Fibroblast of skin of left biceps (primary cell): ENCODE measurements at places on chromosomes 11 and 22.

GRCh38 chr11:10659339-10660216, 34.0 kb downstream of the IRAG1 start:
- DNase-seq, result peak; percentile 74

DNA sequence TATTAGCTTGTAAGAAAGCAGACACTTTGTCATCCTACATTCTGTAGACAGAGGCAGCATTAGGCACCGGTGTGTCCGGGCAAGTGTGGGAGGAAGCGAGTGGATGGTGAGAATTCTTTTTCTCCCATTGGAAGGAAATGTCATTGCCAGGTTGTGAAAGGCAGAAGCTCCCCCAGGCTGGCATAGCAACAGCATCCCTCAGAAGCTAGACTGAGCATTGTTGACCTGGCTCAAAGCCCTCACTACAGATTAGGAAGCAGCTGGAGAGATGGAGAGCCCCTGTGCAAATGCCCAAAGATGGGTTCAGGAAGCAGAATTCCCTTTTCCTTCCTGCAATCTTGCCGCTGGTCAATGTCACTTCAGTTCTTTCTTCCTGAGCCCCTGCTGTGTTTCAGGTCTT, 1299.3 kb downstream of the TBC1D22A start:
- no peak for DNase-seq

DNA sequence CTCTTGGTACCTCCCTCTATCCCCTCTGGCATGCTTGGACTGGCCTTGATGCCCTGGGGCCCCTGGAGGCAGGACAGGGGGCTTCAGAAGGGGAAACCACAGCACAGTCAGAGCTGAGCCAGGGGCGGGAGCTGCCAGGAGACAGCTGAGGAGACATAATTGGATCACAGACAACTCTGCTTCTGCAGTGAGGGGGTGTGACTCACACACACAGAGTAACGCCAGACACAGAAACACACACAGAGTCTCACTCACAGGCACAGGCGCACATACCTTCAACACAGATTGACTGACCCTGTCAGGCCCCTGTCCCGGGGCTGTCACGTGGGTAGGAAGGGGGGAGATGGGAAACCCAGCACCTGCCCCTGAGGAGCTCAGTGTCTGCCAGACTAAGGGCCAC, 20.6 kb downstream of the STARD10 start:
- DNase-seq, result no peak

DNA sequence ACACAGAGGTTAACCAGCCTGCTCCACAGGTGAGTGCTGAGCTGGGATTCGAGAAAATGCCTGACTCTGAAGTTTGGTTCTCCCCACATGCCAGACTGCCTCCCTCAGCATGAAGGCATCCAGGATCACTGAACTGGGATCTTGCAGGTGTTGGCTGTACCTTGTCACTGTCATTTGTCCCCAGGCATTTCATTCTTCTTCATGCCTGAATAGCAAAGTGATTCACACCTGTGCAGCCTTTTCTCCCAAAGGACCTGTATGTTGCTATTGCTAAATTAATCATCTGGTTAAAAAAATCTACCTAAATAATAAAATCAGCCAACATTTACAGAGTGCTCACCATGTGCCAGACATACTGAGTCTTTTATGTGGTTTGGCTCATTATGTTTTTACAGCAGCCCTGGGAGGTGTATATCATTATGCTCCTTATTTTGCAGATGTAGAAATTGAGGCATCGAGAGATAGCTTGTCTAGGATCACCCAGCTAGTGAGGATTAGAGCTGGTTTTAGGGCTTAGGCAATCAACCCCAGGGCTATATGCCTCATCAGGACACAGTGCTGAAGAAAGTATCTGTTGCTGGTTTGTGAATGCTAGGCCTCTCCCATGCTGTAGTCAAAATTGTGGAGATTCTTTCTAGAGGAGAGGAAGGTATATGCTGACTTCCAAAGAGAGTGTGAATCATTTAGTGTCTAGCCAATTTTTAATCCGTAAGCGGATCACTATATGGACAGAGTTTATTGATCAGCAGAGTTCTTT, 204.4 kb downstream of the HIPK3 start:
- DNase-seq, result no peak

DNA sequence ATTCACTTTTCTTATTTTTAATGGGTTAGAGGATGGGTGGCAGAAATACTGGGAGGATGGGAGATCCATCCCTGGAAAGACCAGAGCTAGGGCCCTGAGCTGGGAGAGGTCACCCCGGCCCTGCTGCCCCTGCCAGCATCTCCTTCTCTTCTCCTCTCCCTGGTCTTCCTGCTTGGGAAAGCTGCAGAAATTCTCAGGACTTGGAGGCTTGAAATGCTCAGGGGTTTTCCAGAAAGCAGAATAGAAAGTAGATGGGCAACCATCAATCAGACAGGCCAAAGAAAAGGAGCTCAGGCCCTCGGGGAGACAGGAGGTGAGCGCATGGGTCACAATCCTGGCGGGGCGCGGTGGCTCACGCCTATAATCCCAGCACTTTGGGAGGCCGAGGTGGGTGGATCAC, 1.5 kb downstream of the APOBEC3H start:
- no peak for DNase-seq

GRCh38 chr11:95800438-95800837, 10.1 kb downstream of the CEP57 start:
- no peak for DNase-seq

DNA sequence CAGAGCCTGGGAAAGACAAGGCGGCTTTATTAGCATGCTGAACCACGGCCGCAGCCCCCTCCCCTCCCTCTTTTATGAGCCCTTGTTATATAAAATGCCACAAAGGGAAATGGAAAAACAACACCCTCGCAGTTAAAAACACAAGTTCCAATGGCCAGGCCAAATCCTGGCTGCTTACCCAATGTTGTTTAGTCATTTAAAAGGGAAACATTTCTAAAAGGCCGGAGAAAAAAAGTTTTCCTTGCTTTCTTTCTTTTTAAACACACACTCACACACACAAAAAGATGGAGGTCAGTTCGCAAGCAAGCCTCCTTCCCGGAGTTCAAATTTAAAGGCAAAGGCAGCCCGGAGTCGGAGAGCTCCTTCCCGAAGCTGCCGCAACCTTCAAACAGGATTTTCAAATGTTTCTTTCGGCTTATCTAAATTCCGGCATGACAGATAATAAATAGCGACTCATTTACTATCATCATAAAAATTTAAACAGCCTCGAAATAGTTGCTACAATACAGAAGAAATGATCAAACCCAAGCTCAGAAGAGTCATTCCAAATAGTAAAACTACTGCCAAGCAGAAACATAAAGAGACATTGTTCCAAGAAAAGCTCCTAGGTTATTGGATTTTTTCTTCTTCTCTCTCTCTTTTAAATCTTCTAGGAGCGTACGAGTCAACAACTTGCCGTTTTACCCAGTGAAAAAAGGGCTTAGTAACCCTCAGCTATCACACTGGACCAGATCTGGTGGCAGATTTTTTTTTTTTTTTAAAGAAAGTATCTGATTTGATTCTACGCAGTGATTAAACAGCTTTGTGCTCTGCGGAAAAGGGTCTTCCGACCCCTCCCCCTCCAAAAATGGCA, 3.5 kb downstream of the PHF21B start:
- no peak for DNase-seq

DNA sequence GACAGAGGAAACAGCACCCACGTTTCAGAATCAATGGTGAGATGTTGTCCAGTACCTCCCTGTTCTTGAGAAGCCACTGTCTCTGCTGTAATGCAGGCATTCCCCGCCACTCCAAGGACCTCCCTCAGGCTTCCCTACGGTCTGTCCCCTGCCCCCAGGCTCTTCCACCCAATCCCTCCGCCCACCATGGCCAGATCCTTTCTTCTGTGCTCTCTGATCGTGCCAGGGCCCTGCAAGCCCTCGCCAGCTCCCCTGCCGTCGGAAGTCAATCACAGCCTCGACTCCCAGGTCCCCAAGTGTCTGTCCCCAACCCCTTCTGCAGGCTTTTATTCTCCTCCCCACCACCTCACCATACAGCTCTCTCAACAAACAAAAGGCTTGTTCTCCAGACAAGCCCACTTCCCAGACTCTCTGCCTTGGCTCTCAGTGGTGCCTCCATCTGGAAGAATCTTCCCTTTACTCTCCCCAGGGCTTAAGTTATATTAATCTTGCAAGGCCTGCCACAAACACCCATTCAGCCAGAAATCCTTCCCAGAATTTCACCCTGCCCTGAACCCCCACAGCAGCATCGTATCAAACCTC, 13.7 kb downstream of the SCN4B start:
- no peak for DNase-seq

- peak; percentile 2 for DNase-seq
These were observed 3.0 kb upstream of the CHRNA10 start for GRCh38 chr11:3674189-3674588.

GRCh38 chr22:17974087-17974486, 50.3 kb downstream of the MICAL3 start:
- DNase-seq, result no peak

GRCh38 chr11:92295175-92296137, 70.8 kb downstream of the FAT3 start:
- peak; percentile 38 for DNase-seq

GRCh38 chr11:16434036-16434435, 77.7 kb upstream of the SOX6 start:
- DNase-seq, result no peak

GRCh38 chr11:1257366-1257765, 34.5 kb downstream of the MUC5B start:
- no peak for DNase-seq

GRCh38 chr22:49078076-49078710, 749.5 kb downstream of the BRD1 start:
- DNase-seq, result no peak

- no peak for DNase-seq
These were observed 168.6 kb upstream of the UBASH3B start for GRCh38 chr11:122486793-122487495.

DNA sequence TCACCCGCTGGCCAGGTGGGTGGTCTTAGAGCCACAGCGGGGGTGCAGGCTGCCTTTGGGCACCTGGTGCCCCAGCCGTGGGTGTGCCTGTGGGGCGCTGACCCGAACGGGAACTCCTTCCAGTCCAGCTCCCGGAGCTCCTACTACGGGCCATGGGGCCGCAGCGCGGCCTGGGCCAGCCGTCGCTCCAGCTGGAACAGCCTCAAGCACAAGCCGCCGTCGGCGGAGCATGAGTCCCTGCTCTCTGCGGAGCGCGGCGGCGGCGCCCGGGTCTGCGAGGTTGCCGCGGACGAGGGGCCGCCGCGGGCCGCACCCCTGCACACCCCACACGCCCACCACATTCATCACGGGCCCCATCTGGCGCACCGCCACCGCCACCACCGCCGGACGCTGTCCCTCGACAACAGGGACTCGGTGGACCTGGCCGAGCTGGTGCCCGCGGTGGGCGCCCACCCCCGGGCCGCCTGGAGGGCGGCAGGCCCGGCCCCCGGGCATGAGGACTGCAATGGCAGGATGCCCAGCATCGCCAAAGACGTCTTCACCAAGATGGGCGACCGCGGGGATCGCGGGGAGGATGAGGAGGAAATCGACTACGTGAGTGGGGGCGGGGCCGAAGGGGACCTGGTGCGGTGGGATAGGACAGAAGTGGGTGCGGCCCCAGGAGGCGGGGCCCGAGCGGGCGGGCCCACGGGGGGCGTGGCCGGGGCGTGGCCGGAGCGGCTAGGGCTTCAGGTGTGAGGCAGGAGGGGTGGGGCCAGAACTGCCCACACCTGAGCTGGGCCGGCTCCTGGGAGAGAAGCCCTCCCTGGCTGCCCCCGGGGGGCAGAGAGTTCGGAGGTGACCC, 91.5 kb downstream of the CACNA1I start:
- no peak for DNase-seq

- DNase-seq, result no peak
These were observed 40.1 kb upstream of the PPARA start for GRCh38 chr22:46110215-46110614.

- no peak for DNase-seq
These were observed 16.3 kb upstream of the CTSD start for GRCh38 chr11:1779806-1780699.

- no peak for DNase-seq
These were observed 43.2 kb downstream of the PANX1 start for GRCh38 chr11:94171693-94172440.

GRCh38 chr22:19855504-19856409, 1.1 kb upstream of the GNB1L start:
- no peak for DNase-seq

GRCh38 chr11:75814363-75814676, 690 bp upstream of the UVRAG start:
- DNase-seq, result no peak

- DNase-seq, result no peak
These were observed 11.6 kb downstream of the MYRF start for GRCh38 chr11:61763930-61764605.

DNA sequence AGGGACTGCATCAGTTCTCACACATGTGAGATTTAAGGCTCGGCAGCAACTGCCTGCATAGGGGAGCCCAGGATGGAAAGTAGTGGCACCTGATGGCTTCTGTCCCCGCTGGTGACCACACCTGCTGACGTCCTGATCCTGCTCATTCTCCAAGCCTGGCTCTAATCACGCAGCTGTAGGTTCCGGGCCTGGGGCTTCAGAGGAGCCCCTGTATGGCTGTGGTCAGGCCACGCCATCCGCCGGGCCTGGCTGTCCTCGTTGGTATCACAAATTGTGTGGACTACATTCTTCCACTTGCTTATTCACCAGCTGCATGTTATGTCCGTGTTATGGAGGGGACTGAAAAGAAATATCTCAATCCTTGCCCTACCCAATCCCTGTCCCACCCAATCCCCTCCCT, 580.0 kb downstream of the TBC1D22A start:
- no peak for DNase-seq

GRCh38 chr11:33859306-33859705, 32.6 kb downstream of the LMO2 start:
- DNase-seq, result no peak

DNA sequence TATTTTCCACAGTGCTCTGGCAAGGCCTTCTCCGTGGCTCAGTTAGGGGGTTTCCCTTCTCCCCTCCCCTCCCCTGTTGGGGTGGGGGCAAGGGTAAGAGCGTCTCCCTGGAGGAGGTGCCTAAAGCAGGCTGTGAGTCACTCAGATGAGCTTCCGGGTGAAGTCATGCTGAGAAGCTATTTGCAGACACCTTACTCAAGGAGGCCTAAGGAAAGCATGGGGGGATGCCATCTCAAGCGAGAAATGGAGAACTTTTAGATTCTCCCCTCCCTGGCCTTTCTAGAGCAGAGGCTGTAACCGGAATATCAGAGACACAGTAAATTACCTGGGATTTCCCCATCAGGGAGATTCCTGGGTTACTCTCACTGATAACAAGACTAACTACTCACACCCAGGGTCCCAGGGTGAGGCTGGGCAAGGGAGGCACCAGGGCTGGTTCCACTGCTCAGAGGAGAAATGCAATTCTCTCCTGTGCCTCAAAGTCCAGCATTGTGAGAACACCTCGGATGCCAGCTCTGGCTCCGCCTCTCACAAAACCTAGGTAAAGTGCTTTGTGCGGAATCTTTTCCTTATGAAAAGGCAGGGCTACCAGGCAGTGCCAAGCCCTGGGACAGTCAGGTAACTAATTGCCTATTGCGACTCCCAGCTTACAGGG, 123.6 kb downstream of the ABTB2 start:
- DNase-seq, result no peak

- no peak for DNase-seq
These were observed 107.2 kb downstream of the TSPAN18 start for GRCh38 chr11:44833877-44834452.

- DNase-seq, result no peak
These were observed 119.5 kb upstream of the NARS2 start for GRCh38 chr11:78694152-78694551.
